Fibroblast of skin of back (primary cell): ENCODE measurements at places on chromosomes 1 and 21.

GRCh38 chr1:213295860-213296259, 244.8 kb downstream of the RPS6KC1 start:
- no peak for DNase-seq

DNA sequence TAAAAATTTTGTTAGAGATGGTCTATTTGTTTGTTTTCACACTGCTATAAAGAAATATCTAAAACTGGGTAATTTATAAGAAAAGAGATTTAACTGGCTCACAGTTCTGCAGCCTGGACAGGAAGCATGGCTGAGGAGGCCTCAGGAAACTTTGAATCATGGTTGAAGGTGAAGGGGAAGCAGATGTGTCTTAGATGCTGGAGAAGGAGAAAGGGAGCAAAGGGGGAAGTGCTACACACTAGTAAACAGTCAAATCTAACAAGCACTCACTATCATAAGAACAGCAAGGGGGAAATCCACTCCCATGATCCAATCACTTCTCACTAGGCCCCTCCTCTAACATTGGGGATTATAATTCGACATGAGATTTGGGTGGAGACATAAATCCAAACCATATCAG, 76.8 kb upstream of the COL24A1 start:
- DNase-seq, result no peak

DNA sequence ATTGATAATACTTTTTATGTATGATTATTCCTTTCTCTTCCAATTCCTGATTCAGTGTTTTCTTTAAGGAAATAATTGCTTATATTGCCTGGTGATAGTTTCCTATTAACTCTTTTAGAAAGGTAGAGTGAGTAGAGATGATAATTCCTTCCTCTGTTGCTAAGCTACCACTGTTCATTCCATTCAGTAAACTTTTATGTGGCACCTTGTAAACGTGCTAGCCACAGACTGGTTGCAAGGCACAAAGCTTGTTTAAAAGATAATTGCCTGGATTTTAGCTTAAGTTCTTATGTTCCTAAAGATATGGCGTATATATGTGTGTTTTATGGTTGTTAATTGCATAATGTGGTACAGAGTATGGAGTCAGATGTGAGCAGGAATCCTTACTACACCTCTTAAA, 3.2 kb downstream of the ZFYVE9 start:
- DNase-seq, result no peak

DNA sequence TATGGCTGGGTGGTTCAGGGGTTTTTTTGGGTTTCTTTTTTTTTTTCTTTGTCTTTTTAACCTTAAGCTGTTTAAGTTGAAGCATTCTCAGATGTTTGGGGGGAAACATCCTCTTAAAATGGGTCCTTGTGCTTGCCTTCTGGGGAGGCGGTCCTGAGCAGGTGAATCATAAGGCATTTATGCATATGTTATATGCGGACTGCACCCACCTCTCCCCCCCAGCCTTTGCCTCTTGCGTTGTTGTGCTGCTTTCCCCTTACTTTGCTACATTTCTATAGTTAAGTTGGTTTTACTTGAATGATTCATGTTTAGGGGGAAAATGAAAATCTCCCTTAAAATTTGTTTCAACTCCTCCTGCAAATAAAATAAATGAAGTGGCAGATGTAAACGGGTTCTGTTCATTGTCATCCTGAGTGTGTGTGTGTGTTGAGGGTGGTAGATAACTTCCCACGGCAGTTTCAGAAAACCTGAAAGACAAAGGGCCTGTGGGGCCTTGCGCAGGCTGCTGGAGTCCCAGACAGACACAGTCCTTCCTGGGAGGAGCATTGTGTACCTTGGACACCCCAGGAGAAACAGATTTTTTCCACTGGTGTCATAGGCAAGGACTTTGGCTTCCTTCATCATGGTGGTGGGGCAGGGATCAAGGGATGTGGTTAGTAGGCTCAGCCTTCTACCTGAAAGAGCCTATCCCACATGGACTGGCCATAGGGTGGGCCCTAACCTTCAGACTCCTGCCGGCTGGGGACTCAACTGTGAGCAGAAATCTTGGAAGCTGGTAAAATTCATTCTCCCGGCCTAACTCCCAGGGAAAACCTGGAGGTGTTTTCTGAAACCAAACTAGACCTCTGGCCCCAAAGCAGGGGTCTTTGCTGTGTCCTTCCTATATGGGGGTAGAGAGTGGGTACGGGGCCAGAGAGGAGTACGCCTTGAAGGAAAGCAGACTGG, 926 bp upstream of the SH3D21 start:
- DNase-seq, result no peak

- DNase-seq, result no peak
Measured at GRCh38 chr1:204928671-204929486, 58.2 kb downstream of the NFASC start.

GRCh38 chr1:169479363-169480066, 6.2 kb downstream of the SLC19A2 start:
- DNase-seq, result no peak

GRCh38 chr1:92485381-92486250, 1.1 kb downstream of the GFI1 start:
- no peak for DNase-seq

GRCh38 chr1:41344708-41345159, 16.5 kb upstream of the FOXO6 start:
- DNase-seq, result no peak

GRCh38 chr1:32770221-32770731, 46.9 kb downstream of the YARS1 start:
- no peak for DNase-seq

GRCh38 chr21:35102488-35103371, 53.6 kb upstream of the RUNX1 start:
- no peak for DNase-seq

- peak; percentile 53 for DNase-seq
Measured at GRCh38 chr1:218171302-218171893, 113.7 kb upstream of the RRP15 start.

DNA sequence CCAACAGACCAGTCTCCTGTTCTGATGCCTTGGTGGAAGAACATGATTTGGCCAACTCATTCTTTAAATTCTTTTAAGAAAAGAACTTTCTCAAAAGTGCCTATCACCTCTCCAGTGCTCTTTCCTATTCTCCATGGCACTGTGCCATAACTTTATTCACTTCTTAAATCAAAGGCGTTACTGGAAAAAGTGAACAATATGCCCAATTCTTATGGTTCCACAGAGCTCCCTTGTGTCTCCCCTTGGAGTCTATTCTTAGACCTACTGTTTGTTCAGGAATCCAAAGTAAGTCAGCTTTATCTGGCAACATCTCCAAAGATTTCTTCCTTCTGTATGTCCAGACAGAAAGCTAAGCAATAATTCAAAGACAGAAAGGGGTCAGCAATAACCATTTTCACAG, 111.9 kb upstream of the MAGI3 start:
- DNase-seq, result no peak

GRCh38 chr1:41580520-41581172, 96.2 kb upstream of the EDN2 start:
- DNase-seq, result peak; percentile 21

DNA sequence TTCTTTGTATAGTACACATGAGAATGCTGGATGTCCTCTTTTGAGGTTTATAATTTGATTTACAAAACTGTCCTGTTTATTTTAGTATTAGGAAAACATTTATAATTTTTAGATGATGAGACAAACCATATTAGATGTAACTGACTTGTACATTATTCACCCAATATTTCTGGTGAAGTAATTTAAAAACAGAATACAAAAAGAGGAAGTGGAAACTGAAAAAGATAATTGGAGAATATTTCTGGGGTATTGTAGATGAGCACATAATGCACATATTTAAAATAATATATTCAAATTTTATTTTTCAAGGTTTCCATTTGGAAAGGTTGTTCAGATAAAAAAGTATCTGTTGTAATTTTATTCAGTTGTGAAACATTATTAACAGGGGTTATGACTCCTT, 40.7 kb downstream of the XPR1 start:
- DNase-seq, result no peak

GRCh38 chr1:67601539-67601938, 83.5 kb upstream of the GADD45A start:
- no peak for DNase-seq

DNA sequence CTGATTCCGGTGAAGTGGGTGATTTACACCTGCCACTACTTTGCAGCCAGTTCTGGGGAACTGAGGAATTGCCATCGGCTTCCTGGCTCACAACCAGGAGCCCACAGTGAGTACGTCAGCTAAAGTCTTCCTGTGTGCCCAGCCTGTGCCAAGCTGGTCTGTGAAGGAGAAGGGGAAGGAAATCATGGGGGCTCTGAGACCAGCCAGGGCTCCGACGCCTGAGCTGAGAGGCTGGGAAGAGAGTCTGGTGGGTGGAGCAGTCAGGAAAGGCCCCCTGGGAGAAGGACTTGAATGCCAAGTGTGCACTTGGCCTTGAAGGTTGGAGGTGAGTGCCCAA, 1.2 kb downstream of the LURAP1 start:
- no peak for DNase-seq

GRCh38 chr21:35648512-35648911, 411.8 kb downstream of the SETD4 start:
- no peak for DNase-seq

GRCh38 chr1:220575718-220576497, 48.0 kb downstream of the MARK1 start:
- peak; percentile 2 for DNase-seq

- peak; percentile 21 for DNase-seq
Measured at GRCh38 chr1:106926803-106927582, 129.5 kb upstream of the PRMT6 start.

GRCh38 chr1:13707164-13707563, 7.2 kb downstream of the PRDM2 start:
- DNase-seq, result no peak

DNA sequence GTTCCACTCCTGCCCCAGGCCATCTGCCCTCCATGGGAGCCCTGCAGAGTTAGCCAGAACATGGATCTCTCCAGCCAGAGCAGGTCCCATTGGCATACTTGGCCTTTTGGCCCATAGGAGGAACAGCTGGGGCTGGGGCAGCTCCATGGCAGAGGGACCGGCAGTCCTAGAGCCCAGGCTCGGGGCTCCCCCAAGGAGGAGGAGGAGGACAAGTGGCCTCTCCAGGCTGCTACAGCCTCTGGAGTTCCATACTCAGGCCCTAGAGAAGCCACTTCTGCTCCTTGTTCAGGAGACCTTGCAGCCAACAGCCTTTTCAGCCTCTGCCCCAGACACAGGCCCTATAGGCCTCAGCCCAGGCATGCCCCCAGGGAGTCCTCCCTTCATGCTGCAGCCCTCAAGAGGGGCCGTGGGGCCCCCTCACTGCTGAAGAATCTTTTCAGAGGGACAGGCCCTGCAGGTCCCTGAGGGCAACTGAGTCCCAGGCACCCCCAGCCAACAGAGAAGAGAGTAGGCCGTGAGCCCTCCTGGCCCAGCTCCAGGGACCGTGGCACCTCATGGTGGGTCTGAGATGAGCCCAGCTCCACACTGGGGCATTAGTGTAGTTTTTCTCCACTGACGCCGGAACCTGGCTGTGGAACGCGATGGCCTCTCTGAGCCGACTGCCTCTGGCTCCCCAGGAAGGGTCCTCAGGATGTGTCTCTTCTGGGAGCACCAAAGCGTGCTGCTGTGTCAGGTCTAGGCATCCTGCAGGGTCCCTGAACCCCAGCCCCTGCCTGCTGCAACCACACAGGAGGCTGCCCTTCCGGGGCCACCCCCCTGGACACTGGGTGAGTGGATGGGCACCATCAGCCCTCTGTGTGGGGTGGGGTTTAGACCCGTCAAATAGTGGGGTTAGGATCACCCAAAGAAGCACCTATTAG, 297.6 kb upstream of the VAMP3 start:
- no peak for DNase-seq

DNA sequence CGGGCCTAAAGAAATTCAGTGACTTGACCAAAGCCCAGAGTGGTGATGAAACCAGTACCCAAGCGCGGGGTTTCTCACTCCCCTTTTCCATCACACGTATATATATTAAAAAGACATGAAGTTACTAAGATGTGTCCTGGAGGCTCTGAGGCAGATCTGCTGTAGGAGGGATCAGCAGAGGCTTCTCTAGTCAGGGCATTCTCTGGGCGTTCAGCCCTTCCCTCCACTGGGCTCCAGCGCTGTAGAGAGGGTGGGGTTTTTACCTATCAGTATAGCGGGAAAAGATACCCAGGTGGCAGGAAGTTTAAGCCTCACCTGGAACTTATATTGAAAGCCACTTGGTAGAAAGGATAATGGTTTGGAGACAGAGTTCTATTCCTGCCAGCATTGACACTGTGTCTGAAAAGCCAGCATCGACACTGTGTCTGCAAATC, 862 bp upstream of the PLEKHO1 start:
- no peak for DNase-seq

GRCh38 chr1:52249831-52250230, 107.9 kb downstream of the ZFYVE9 start:
- DNase-seq, result no peak

DNA sequence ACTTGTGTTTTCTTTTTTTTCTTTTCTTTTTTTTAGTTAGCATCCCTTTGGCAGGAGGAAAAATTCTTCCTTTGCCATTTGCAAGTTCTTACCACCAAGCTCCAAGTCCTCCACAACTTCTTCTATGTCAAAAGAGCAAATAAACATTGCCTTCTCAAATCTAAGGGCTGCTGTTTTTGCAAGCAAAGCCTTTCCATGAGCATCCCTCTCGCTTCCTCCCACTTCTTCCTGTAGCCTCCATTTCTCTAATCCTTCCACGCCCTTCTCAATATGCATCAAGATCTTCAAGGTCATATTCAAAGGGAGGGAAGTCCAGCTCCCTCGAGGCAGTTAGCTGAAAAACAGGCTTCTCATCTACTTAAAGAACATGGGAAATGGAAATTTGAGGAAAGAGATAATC, 147.1 kb downstream of the ADSS2 start:
- no peak for DNase-seq

DNA sequence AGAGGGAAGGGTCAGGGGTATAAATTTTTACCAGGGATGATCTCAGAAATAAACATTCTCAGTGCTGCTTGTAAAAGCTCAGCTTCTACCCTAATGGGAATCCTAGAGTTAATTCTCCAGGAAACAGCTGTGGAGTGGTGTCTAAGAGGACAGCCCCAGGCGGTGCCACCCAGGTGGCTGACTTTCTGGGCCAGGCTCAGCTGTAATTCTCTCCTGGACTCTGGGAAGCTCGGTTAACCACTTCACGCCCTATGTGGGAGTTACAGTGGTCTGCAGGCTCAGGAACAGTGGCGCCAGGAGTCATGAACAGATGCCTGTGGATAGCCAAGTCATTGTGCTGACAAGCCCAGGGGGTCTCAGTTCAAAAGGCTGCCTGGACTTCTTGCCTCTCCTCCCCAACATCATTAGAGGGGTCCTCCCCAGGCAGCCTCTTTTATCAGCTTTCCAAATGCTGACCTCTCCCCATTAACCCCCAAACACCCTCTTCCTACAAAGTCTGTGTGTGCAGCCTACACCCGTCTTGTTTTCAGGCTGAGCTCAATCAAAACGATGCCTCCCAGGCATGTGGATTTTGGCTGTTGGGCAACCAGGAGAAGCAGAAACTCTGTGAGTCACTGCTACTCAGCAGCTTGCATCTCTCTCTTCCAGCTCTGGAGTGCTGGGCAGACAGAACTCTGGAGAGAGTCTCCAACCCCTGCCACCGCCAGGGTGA, 1.2 kb downstream of the HHIPL2 start:
- DNase-seq, result peak; percentile 79

GRCh38 chr1:7432900-7433380, 338.2 kb upstream of the VAMP3 start:
- no peak for DNase-seq
